HFFc6 (cell line): ENCODE measurements at places on chromosomes 6 and 20.

GRCh38 chr6:42136508-42137193 lies 5.8 kb downstream of the C6orf132 start:
- DNase-seq = peak; percentile 74

- DNase-seq = no peak
These were observed 2.3 kb downstream of the TENT5A start for GRCh38 chr6:81750200-81750599.

- no peak for DNase-seq
These were observed 73.3 kb downstream of the IGF2R start for GRCh38 chr6:160042014-160042773.

DNA sequence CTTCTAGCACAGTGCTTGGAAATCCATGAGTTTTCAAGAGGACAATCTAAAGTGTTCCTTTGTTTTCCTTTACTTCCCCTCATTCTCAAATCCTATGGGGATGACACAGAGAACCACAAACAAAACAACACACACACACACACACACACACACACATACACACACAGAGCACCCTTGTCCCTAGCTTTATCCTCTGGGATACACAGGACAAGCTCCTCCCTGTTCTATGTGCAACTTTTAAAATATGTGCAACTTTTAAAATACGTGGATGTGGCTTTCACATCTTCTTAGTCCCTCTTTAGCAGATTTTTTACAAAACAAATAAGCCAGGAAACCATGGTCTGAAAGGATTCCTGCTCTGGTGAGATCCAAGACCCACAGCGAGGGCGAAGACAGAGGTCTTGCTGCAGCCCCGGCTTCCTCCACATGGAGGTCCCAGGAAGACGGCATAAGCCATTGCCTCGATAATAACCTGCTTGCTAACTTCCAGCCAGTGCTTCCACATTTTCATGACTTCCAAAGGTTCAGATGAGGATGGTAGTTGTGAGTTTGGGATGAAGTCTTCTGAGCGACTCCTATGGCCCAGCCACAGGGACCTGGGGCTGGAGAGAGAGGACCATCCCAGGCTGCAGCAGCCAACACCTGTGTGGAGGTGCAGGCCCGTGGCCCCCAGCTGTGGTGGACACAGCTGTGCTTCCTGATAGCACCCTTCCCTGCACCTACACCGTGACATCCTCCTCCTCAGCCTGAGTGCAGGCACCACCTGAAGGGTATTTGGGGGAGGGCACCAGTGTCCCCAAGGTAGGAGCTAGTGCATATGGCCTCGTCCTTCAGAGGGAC lies 62.8 kb upstream of the CD93 start:
- DNase-seq = peak; percentile 23

GRCh38 chr20:61355585-61355984 lies 103.5 kb downstream of the CDH4 start:
- DNase-seq = no peak

DNA sequence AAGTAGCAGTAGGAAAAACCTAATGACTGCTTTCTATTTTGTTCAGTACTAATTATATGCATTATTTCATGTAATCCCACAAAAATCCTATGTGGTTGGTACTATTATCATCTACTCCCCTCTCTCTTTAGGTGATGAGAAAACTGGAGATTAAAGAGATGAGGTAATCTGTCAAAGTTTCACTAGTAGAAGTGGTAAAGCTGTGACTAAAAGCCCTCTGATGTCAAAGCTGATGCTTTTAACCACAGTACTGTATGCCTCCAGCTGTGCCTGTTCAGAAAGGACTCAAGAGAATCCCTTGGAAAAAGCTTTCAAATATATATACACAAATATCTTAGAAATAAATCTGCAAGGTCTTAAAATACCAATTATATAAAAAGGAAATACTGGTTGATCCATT lies 38.0 kb downstream of the PHIP start:
- DNase-seq = no peak

DNA sequence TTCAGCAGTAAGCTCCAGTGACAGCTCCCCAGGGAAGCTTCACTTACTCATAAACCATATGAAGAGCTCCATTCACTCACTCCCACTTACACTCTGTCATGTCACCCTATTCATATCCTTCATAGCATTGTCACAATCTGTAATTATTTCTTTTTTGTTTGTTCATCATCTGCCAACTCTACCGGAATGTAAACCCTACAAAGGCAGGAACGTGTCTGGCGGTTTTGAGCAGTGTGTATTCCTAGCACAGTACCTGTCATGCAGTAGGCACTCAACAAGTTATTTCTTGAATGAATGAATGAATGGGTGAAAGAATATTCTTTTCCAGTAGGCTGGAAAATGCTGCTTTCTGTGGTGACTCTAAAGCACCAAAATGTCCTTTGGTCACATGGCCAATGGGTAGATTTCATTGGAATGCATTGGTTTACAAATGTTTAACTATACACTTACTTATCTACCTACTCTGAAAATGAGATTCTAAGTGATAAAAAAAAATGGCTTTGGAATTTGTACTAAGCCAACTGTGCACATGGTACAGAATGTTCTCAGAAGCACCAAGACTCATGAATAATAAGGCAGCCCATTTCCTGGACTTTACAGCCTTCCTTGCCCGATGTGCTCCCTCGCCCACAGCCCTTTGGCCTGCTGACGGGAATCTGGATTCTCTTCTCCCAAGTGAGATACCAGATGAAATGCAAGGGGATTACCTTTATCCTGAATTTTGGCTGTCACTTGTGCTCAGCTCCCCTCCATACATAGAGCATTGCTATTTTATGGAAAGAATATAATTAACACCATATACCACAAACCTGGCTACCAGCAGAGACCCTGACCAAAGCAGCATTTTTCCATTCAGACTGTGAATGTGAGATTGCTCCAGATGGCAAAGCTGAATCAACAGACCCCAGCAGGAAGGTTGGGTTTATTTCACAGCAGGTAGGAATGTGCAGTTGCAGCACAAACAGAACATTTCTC lies 273.3 kb downstream of the ALDH8A1 start:
- no peak for DNase-seq

DNA sequence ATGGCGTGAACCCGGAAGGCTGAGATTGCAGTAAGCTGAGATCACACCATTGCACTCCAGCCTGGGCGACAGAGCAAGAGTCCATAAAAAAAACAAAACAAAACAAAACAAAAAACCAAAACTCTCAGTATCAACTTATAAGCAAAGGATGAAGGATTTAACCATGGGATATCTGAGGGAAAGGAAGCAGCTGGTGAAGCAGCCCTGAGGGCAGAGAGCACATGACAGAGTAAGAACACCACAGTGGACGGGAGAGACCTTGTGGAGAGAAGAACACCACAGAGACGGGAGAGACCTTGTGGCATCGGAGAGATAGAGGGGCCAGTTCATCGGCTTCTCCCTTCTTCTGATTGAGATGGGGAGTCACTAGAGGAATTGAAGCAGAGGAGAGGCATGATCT lies 697.2 kb downstream of the HDGFL1 start:
- DNase-seq = no peak
